ENCODE measurements at places on chromosomes 16 and 17. TPM values are rescaled to one million over a fixed set of nuclear protein-coding genes. Genes with fewer than 3 reads are reported as not detected.

Gene SLC39A11
- total RNA-seq = 18.5 TPM

Gene HEATR9
- 2.3 TPM for total RNA-seq

Gene STAC2
- not detected for total RNA-seq

Gene FBXL16
- 7.6 TPM for total RNA-seq

DNA sequence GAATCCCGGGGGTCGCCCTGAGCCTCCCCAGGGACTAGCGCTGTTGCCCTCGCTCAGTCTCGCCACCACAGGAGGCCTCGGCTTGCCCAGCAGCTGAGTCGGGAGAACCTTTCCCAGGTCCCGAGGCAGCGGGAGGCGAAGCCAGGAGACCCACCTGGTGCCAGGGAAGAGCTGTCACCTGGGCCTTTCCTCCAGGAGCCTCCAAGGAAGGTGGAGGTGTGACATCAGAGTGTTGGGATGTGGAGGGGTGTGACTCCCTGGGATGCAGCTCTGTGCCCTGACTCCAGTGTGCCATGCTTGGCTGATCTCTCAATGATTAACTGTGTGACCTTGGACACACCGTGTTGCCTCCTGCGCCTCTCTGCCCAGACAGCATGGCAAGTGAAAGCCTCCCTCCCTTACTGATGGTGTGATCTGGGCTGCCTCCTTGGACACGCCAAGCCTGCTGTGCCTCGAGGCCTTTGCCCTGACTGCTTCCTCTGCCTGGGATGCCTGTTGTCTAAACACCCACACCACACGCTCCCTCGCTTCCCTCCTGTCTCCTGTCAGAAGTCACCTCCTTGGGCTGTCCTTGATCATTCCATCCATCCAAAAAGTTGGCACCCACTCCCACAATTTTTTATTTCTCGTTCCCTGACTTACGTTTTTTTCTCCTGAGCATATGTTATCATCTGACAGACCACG lies 88.0 kb downstream of the CMIP start:
- no peak overlapping the region for H3K27ac ChIP-seq
- no peak for DNase-seq
- no peaks in the 10 kb centered on the region for H3K27me3 ChIP-seq
- H3K4me3 ChIP-seq = no peak overlapping the region
- H3K36me3 ChIP-seq = no peaks in the 10 kb centered on the region

DNA sequence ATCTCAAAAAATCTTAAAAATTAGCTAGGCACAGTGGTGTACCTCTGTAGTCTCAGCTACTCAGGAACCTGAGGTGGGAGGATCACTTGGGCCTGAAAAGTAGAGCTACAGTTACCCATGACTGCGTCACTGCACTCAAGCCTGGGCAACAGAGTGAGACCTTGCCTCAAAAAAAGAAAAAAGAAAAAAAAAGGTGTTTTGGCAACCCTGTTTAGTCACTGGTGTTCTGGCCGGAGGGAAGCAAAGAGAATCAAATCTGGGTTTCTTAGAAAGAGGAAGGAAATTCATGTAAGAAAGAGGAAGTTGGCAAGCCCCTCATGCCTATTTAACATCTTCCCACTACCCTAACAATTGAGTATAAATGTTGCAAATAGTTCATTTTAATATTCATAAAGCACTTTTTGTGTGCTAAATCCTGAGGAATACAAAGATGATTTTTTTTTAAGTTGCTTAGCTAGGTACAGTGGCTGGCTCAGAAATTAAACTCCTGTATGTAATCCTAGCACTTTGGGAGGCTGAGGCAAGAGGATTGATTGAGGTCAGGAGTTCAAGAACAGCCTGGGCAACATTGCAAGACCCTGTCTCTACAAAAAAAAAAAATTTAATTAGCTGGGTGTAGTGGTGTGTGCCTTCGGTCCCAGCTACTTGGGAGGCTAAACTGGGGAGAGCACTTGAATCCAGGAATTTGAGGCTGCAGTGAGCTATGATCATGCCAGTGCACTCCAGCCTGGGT lies 6.5 kb upstream of the USP32 start:
- no peak for DNase-seq
- no peaks in the 10 kb centered on the region for H3K36me3 ChIP-seq
- no peak overlapping the region for H3K4me3 ChIP-seq
- H3K27me3 ChIP-seq = no peaks in the 10 kb centered on the region
- peaks cover 10% of the 10 kb centered on the region for H3K4me1 ChIP-seq

- no peak for DNase-seq
- peaks cover 4% of the 10 kb centered on the region for H3K27me3 ChIP-seq
- no peaks in the 10 kb centered on the region for H3K36me3 ChIP-seq
- no peak overlapping the region for H3K27ac ChIP-seq
These were observed 2.5 kb upstream of the ZFHX3 start for GRCh38 chr16:73050201-73051099.

DNA sequence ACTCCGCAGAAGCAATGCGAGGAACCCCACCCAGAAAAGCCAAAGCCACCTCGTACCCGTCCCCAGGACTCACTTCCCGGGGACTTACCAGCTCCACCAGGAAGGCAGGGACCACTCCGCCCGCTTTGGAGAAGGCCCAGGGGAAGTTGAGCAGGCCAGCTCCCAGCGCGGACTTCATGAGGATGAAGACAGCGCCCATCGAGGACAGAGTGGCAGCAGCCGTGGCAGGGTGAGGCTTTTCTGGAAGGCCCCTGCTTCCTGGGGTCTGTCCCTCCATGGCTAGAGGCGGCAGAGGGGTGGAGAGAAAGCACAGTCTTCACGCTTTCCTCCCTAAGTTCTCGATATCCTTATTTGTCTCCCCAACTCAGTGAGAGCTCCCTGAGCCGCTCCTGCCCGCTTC lies 714 bp downstream of the SLC38A8 start:
- H3K27ac ChIP-seq = no peak overlapping the region
- no peak overlapping the region for H3K4me3 ChIP-seq
- H3K4me1 ChIP-seq = no peaks in the 10 kb centered on the region
- no peaks in the 10 kb centered on the region for H3K36me3 ChIP-seq

- no peaks in the 10 kb centered on the region for H3K27me3 ChIP-seq
- no peak for DNase-seq
- no peaks in the 10 kb centered on the region for H3K4me1 ChIP-seq
- H3K4me3 ChIP-seq = no peak overlapping the region
- H3K27ac ChIP-seq = no peak overlapping the region
These were observed 211.4 kb downstream of the BCAS3 start for GRCh38 chr17:60888812-60889709.

- no peaks in the 10 kb centered on the region for H3K4me1 ChIP-seq
- no peak overlapping the region for H3K4me3 ChIP-seq
- no peak overlapping the region for H3K27ac ChIP-seq
- peaks cover 6% of the 10 kb centered on the region for H3K27me3 ChIP-seq
These were observed 38.2 kb downstream of the METRNL start for GRCh38 chr17:83117583-83117982.

- no peak overlapping the region for H3K27ac ChIP-seq
- H3K27me3 ChIP-seq = no peaks in the 10 kb centered on the region
- no peak for DNase-seq
- H3K4me1 ChIP-seq = no peaks in the 10 kb centered on the region
These were observed 13.7 kb downstream of the MRC2 start for GRCh38 chr17:62641153-62641552.

DNA sequence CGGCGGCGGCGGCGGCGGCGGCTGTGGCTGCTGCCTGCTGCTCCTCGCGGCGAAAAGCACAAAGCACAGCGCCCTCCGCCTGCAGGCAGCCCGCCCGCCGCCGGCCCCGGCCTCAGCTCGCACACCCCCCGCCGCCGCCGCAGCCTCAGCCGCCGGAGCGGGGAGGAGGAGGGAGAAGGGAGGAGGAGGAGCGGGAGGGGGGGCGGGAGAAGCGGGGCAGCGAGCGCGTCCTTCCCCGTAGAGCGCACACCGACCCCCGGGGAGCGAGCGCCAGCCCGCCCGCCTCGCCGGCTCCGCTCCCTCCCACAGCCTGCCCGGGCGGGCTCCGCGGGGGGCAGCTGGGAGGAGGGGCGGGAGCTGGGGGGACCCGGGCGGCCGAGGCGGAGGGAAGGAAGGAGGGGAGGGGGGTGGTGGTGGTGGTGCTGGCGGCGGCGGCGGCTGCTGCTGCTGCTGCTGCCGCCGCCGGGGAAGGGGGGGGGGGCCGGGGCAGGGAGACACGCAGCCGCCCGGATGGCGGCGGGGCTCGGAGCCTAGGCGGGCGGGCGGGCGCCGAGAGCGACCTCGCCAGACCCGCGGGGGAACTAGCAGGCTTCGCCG lies at the start of gene UBTF:
TSS of gene UBTF (minus strand) at position 60 of the 597 bp plus-strand sequence. CDS start 1,446 bp downstream, outside the sequence.
- H3K27ac ChIP-seq = peak within 1 kb of the TSS; percentile 85
- peaks cover 14% of the 10 kb centered on the region for H3K36me3 ChIP-seq
- peak; percentile 62 for DNase-seq
- H3K4me1 ChIP-seq = peaks cover 43% of the 10 kb centered on the region
- H3K27me3 ChIP-seq = no peaks in the 10 kb centered on the region
- H3K4me3 ChIP-seq = peak within 1 kb of the TSS; percentile 78

DNA sequence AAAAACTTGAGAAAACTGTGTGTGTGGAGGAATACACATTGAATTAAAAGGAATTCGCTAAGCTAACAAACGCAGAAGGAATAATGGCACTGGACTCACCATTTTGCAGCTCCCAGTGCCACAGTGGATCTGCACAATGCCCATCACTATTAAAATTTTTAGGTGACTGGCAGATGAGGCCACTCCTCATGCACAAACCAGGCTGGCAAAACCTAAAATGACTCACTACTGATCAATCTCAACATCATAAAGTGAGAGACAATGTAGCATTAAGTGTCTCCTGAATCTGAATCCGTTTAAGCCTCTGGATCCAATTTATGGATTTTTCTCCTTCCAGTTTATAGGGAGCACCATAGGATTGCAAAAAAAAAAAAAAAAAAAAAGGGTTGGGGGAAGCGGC lies 20.6 kb downstream of the MYH10 start:
- no peak overlapping the region for H3K27ac ChIP-seq
- no peaks in the 10 kb centered on the region for H3K36me3 ChIP-seq
- no peaks in the 10 kb centered on the region for H3K27me3 ChIP-seq

GRCh38 chr17:27601069-27601974 lies 29.7 kb upstream of the LGALS9 start:
- H3K36me3 ChIP-seq = peaks cover 2% of the 10 kb centered on the region
- H3K27ac ChIP-seq = no peak overlapping the region
- DNase-seq = peak; percentile 79
- no peak overlapping the region for H3K4me3 ChIP-seq
- no peaks in the 10 kb centered on the region for H3K4me1 ChIP-seq

DNA sequence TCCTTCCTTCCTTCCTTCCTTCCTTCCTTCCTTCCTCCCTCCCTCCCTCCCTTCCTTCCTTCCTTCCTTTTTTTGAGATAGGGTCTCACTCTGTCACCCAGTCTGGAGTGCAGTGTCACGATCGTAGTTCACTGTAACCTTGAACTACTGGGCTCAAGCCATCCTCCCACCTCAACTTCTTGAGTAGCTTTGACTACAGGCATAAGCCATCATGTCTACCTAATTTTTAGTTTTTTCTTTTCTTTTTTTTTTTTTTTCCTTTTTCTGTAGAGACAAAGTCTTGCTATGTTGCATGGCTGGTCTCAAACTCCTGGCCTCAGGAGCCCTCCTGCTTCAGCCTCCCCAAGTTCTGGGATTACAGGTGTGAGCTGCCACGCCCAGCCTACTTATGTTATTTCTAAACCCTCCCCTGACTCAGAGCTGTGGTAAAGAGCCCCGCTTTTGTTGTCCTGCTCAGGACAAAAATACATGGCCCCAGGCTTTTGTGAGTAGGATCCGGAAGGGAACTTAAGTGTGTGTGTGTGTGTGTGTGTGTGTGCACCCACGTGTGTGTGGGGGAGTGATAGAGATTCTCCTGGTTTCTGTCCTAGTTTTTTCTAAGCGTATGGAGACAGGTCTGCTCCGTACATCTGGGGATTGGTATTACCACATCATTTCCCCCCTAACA lies 67.1 kb downstream of the PRKCB start:
- no peaks in the 10 kb centered on the region for H3K27me3 ChIP-seq
- H3K36me3 ChIP-seq = no peaks in the 10 kb centered on the region
- peaks cover 54% of the 10 kb centered on the region for H3K4me1 ChIP-seq
- no peak for DNase-seq
- H3K4me3 ChIP-seq = no peak overlapping the region
